ENCODE measurements at places on chromosomes 6 and 20.

- no peak for DNase-seq
Observed at GRCh38 chr6:154594496-154595198, 84.2 kb upstream of the CNKSR3 start.

GRCh38 chr6:21738180-21739094 lies 144.9 kb downstream of the SOX4 start:
- no peak for DNase-seq

- no peak for DNase-seq
Observed at GRCh38 chr6:97052152-97052787, 127.7 kb downstream of the KLHL32 start.

GRCh38 chr6:31690231-31691077 lies 9.6 kb upstream of the LY6G5C start:
- no peak for DNase-seq

- DNase-seq = no peak
Observed at GRCh38 chr6:34106421-34106820, 39.5 kb downstream of the GRM4 start.

GRCh38 chr6:11111769-11112437 lies 378 bp upstream of the ERVFRD-1 start:
- DNase-seq = no peak

GRCh38 chr6:169723991-169724493 lies 258 bp downstream of the PHF10 start:
- DNase-seq = no peak

DNA sequence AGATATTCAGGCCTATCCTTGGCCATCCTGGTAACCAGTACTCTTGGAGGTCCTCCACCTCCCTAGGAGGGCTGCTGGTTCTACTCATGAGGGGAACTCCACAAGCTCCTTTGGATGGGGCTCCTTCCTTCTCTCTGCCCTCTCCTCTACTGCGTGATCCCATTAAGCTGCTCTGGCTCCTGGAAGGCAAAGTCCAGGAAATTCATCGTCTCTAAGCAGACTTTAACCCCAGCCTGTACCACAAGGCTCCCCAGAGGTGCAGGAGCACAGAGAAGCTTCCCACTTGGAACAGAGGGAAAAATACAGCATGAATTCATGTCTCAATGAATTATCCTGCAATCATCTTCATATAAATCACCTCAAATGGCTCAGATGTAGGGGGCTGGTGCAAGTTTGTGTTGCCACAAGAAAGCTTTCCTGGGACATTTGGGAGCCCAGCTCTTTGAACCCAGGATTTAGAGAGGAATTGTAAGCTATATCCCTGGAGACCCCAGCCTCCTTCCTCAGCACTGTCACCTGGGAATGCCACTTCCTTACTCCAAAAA lies 355.4 kb downstream of the CDC5L start:
- no peak for DNase-seq

GRCh38 chr20:22346716-22347115 lies 237.7 kb downstream of the FOXA2 start:
- no peak for DNase-seq

GRCh38 chr6:82015043-82015442 lies 232.5 kb downstream of the IBTK start:
- DNase-seq = no peak

DNA sequence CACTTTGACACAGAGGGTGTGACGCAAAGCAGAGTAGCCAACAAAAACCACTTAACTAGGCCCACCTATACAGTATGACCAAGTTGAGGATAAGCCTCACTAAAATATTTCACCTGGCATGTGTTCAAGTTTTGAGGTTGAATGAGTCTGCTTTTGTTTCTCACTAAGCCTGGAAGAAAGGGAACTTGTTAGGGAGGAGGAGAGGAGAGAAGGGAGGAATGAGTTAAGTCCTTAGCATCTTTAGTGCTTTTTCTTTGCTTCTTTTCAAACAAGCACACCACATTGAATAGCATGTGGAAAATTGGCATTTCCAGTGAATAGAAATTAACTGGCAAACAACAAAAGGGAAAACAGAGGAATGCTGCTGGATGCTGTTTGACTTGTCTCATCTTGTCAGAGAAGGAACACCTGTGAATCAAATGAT lies 461.9 kb downstream of the GJA1 start:
- DNase-seq = no peak

GRCh38 chr6:91716361-91716760 lies 1129.5 kb upstream of the MAP3K7 start:
- DNase-seq = no peak

GRCh38 chr6:137157601-137158000 lies 15.8 kb downstream of the IL22RA2 start:
- no peak for DNase-seq

- no peak for DNase-seq
Observed at GRCh38 chr6:63739094-63739687, 103.6 kb downstream of the PHF3 start.

GRCh38 chr6:134519465-134519864 lies 201.6 kb upstream of the SGK1 start:
- DNase-seq = peak; percentile 18

GRCh38 chr20:38136421-38137245 lies 28.4 kb downstream of the TGM2 start:
- no peak for DNase-seq

DNA sequence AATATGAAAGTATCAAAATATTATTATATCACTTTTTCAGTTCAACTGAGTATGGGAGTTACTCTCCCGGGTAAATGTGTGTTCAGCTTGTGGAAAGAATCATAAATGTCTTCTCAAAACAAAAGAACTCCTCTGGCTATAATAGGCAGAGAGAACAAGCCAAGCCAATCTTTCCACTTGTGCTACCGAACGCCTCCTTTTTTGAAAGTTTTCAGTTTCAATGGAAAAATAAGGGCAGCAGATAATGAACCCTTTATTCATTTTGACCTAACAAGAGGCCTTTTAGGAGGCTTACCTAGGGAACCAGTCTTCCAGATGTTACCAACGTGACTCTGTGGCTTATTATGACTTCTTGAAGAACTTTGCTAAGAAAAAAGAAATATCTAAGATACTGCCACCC lies 67.5 kb downstream of the PDE7B start:
- DNase-seq = no peak

- no peak for DNase-seq
Observed at GRCh38 chr6:135181333-135182070, 394 bp downstream of the MYB start.

GRCh38 chr6:169963581-169964297 lies 212.3 kb downstream of the ERMARD start:
- no peak for DNase-seq

DNA sequence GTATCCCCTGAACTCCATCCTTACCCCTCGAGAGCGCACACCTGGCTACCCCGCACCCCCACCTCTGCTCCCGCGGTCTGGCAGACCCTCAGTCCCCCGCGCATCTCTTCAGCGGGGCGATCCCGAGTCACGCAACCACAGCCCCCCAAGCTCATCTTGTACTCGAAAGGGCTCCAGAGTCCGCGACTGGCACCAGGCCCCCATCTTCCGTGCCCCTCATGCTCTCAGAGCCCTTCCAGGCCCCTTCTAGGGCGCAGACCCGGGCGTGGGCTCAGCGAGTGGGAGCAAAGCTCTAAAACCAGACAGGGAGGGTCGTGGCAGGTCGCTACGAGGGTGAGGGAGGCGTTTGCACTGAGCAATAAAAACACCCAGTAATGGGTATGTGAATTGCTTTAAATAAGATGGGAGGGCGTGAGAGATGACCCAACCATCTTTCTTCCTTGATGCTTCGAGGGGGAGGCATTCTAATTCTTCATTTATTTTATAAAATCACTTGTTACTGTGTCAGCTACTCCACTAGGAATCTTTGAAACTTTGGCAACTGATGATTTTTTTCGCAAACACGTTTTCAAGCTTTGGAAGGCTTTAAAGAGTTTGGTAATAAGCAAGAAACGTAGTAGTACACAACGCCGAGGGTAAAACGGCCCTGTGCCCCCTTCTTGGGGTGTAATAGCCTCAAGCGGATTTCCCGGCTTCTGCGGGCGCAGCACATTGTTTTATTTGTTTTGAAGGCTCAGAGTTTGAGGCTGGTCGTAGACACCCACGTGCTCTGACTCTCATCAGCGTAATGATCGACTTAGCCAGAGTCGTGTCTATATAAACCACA lies 42.6 kb upstream of the SUPT3H start:
- no peak for DNase-seq

DNA sequence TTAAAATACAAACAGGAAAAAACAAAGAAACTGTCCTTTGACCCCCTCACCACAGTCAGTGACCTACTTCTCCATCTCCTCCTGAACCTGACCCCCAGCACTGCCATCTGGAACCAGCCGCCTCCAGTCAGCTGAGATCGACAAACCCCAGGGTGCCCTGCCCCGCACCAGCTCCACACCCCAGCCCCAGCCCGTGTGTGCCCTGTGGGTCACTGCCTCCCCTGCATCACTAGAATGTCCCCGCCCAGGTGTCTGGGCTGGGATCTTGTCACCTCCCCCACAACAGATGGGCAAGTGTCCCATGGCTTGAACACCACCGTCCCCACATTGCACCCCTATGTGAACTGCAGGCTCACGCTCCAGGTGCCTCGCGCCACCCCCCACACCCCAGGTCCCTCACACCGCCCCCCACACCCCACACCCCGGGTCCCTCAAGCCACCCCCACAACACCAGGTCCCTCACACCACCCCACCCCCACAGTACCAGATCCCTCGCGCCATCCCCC lies 13.3 kb downstream of the TAF4 start:
- DNase-seq = no peak

DNA sequence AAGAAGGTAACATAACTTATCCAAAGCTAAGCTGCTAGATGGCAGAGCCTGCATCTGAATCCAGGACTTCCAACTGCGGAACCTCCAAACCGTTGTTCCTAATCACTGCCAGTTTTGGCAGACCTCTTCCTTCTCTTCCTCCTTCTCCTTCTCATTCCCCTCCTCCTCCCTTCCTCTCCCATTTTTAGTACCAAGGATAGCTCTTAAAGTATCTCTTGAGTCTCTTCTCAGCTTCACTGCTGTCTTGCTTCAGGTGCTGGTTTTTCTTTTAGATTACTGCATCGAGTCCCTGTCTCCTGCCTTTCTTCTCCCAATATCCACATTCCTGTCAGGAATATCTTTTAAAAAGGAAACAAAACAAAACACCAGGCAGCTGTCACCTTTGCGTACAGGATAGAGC lies 77.1 kb downstream of the CDYL start:
- no peak for DNase-seq

- DNase-seq = no peak
Observed at GRCh38 chr20:36467076-36467999, 74.0 kb upstream of the MYL9 start.

DNA sequence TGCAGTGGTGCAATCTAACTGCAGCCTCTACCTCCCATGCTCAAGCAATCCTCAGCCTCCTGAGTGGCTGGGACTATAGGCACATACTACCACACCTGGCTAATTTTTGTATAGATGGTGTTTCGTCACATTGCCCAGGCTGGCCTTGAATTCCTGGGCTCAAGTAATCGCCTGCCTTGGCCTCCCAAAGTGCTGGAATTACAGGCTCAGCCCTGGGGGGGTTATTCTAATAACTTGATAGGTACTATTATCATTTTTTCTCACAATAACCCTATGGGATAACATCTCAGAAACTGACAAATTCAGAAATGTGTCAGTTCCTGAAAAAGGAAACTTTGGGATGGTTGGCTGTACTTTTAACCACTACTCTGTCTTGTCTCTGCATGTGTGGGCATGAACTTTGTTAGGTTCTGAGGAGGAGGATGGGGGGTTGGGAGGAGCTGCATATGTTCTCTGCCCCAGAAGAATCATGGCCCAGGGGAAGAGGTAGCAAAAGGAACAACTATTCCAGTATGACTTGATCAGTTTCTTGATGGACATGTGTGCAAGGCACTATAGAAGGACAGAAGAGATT lies 169.9 kb downstream of the CARMIL1 start:
- no peak for DNase-seq

GRCh38 chr6:71124340-71124739 lies 164.3 kb upstream of the OGFRL1 start:
- no peak for DNase-seq

GRCh38 chr6:50714487-50715379 lies 1.4 kb downstream of the TFAP2D start:
- no peak for DNase-seq

DNA sequence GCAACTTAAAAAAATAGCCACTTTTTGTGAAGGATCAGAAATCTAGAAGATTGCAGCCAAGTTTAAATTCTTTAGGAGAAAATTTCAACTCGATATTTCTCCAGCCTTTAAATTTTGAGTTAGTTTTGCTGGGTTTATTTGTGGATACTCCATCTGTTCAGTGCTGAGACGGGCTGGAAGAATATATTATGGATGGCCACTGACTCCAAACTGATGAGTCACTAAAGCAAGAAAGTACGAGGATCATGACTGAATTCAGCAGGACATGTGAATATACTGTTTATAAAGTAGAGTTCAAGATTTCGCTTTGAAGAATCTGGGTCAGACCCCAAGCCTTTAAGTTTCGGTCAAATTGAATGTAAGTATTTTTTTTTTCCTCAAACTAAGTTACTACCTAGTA lies 199.5 kb downstream of the ADGRB3 start:
- no peak for DNase-seq

GRCh38 chr6:75171986-75172385 lies 33.9 kb downstream of the COL12A1 start:
- DNase-seq = no peak

GRCh38 chr6:127581576-127581975 lies 4.6 kb downstream of the C6orf58 start:
- DNase-seq = no peak

GRCh38 chr20:63688228-63689045 lies 8.0 kb upstream of the TNFRSF6B start:
- no peak for DNase-seq

GRCh38 chr20:16803965-16804792 lies 56.0 kb downstream of the OTOR start:
- DNase-seq = no peak

DNA sequence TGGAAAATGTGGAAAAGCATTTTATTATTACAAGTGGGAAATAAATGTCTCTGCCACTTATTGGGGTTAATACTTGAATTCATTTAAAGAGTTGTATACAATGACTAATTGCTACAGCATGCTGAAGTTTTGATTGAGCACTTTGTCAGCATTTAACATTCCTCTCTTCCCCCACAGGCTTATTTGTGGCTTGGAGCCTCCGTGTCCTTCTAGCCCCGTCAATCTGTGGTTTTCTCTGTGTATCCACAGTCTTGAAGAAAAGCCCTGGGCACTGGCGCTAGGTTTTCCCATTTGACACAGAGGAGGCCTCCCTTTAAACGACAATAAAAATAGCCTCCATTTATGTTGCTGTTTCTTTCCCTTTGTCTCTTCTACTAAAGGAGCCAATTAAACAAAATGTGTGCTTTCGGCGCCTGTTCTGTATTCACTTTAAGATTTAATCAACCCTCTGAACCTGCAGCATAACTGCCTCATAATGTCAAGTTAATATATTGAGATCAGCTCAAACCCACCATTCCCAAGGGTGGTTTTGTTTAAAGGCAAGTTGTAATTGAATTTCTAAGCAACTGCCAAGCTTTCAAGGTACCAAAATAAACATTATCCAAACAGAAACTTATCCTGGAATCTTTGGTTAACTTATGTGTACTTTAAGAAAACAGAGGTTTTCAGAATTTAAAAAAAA lies 326.6 kb upstream of the RNF24 start:
- no peak for DNase-seq

GRCh38 chr20:23022849-23023248 lies 12.3 kb upstream of the SSTR4 start:
- DNase-seq = no peak

GRCh38 chr6:129766959-129767728 lies 57.2 kb upstream of the ARHGAP18 start:
- no peak for DNase-seq
